ENCODE measurements at places on chromosomes 2 and 18. TPM values are rescaled to one million over a fixed set of nuclear protein-coding genes. Genes with fewer than 3 reads are reported as not detected.
A peak's percentile ranks its signal among the peaks of the same experiment; 100 is the strongest.

GRCh38 chr2:45965871-45966498 lies 314.5 kb downstream of the PRKCE start:
- DNase-seq: no peak

CYP26B1 gene
- 3.5 TPM for total RNA-seq

- no peak for DNase-seq
Observed at GRCh38 chr2:129880309-129880708, 99.2 kb upstream of the RAB6C start.

GRCh38 chr2:239433777-239434403 lies 33.1 kb upstream of the HDAC4 start:
- peak; percentile 79 for DNase-seq

DNA sequence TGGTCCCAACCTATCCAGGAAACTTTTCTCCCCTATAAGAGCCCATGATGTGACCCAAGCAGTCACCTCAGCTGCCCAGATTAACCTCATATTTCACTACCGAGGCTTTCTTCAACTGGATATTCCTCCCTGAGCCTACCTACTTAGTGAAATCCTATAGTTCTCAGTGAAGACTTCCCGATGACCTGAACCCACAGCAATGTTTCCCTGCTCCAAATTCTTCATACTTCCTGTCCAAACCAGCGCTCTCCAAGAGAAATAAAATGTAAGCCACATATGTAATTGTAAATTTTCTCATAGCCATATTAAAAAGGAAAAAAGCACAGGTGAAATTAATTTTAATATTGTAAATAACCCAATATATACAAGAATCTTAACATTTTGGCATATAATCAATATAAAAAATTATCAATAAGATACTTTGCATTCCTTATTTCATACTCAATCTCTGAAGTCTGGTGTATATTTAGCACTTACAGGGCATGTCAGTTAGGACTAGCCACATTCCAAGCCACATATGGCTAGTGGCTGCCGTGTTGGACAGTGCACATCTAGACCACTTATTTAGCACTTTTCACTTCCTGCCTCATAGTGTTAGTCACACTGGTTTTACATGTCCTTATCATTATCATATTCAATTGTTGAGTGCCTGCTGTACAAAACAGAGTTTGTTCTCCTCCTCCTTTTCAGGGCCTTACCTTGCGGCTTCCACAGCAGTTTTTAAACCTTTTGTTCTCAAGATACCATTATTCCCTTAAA lies 1.9 kb upstream of the STAT4 start:
- peak; percentile 70 for DNase-seq

CFAP210 gene
- total RNA-seq: not detected

ERFE gene
- 0.10 TPM for total RNA-seq

CYTIP gene
- total RNA-seq: 1.8 TPM
